NCI-H226 (cell line): ENCODE measurements at places on chromosomes 12 and 14.

- DNase-seq: peak; percentile 7
Measured at GRCh38 chr12:72203764-72204335, 68.3 kb upstream of the TRHDE start.

DNA sequence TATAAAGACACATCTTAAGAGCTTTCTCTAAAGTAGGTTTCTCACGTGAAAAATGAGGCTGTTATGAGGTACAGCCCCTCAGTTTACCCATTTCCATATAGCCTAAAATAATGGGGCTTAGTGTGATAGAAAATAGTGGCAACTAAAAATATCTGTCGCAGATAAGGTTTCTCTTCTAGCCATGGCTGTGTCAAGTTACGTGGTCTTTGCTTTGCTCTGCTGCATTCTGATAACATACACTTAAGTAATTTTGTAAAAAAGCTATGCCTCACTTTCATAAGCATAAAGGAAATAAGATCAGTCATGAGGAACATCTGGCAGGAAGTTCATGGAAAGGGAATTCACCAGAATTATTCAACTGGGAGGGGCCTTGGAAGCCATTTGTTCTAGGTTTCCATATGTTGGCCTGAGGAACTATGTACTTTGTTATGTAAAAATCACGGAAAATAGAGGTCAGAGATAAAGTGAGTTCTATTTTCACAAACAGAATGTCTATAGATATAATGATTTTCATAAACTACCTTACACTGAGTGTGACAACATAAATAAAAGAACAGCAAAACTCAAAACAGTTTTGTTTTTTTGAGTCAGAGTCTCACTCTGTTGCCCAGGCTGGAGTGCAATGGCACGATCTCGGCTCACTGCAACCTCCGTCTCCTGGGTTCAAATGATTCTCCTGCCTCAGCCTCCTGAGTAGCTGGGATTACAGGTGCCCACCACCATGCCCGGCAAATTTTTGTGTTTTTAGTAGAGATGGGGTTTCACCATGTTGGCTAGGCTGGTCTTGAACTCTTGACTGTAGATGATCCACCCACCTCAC lies 195.6 kb upstream of the KRR1 start:
- DNase-seq: peak; percentile 46

DNA sequence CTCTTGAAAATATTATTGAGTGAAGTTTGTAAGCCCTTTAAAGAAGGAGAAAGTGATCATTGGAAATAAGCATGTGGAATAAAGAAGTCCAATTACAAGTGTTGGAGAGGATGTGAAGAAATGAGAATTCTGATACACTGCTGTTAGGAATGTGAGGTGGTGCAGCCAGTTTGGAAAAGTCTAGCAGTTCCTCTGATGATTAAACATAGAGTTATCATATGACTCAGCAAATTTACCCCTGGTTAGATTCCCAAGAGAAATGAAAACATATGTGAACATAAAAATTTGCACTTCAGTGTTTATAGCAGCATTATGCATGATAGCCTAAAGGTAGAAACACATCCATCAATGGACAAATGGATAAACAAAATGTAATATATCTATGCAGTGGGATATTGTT lies 319.9 kb downstream of the AEBP2 start:
- peak; percentile 75 for DNase-seq

DNA sequence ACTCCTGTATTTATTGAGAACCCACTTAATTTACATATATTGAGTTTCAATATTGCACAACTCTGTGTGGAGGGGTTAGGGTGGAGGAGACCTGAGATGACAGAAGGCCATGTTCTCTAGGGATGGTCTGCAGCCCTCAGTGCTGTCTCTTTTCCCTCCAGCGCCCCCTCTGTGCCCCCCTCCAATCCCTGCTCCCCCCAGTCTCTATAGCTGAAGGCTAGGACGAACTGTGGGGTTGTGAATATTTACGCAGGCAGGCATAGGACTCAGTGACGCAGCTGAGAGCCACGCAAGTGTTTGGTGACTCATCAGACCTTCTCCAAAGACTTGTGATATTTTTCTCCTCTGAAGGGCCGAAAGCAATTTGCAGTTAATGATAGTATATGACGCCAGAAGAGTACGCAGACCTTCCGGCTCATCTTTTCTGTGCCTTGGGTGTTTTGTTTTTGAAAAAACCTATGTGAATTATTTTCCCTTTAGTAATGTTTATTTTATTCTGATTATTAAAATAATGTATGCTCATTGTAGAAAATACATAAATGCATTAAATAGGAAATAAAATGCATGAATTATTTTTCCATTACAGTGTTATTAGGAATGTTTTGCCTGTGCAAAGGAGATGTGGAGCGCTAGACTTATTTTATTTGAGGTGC lies 85.3 kb downstream of the SLC25A47 start:
- no peak for DNase-seq

GRCh38 chr12:21725731-21726130 lies 48.8 kb downstream of the KCNJ8 start:
- no peak for DNase-seq

- peak; percentile 41 for DNase-seq
Measured at GRCh38 chr12:52074971-52075724, 4.4 kb upstream of the SMIM41 start.

DNA sequence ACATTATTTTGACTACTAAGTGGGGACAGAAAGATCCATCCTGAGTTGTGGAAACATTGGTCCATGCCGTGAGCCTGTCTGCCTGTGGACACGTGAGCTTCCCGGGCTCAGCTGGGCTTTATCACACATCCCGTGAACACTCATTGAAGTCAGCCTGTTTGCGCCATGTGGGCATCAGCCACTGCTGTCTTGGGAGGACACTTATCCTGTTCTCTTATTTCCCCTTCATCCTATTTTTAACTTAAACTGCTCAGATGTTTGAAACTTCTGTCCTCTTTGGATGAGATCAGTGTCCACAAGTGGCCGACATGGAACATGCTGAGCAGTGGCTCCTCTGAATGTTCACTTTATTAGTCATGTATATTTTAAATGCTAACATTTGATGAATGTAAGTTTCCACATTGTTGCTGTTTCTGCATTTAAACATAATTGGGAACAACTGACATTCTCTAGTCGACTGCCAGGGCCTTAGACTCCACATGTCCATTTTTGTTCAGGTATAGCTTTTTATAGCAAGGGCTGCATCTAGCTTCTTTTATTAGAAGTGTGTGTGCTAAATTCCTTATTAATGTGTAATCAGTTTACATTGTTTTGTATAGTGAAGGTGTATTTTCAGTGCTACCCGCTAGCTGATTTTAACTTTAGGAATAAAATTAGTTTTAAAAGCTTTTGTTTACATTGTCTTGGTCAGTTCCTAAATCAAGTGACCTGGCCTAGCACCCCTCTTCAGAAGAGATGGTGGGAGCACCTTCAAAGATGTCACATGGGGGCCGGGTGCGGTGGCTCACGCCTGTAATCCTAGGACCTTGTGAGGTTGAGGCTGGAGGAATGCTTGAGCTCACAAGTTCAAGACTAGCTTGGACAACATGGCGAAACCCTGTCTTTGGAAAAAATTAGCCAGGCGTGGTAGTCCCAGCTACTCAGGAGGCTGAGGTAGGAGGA lies 24.0 kb downstream of the RNF34 start:
- DNase-seq: no peak

GRCh38 chr12:79546466-79547043 lies 144.2 kb downstream of the PAWR start:
- peak; percentile 24 for DNase-seq

DNA sequence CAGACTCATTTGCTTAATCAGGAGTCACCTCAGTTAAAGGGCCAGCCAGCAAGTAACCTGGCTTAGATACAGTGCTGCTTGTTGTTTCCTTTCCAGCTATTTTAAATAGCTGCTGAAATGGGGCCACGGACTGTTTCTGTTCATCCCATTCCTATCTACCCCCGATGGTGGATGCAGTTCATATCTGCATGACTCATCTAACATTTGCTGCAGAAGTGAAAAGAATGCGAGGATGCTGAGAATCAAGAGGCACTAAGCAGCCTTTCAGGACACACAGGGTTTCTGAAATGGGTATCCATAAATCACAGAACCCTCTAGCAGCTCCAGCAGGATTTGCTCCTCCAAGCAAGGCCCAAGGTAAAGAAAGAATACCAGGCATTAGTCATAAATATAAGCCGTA lies 60.2 kb upstream of the RTRAF start:
- no peak for DNase-seq

- DNase-seq: no peak
Measured at GRCh38 chr14:90813442-90813841, 2.8 kb downstream of the TTC7B start.

GRCh38 chr14:50397390-50398188 lies 908 bp upstream of the CDKL1 start:
- no peak for DNase-seq

- no peak for DNase-seq
Measured at GRCh38 chr14:83814896-83815295, 1715.0 kb upstream of the FLRT2 start.

DNA sequence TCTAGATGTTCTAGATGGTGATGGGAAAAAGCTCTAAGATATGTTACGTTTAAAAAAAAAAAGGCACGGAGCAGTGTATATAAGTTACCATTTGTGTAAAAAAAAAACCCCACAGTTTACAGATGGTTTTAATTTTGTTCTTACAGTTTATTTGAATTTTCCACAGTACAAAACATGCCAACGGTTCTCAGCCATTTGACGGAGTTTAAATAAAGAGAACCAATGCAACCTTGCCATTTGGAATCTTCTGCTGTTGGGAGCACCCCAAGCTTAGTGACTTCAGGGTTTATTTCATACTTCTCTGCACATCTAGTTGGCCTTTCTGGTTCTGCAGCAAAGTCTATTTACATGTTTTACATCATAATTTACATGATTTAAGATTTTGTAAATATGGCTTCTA lies 7.7 kb upstream of the HPD start:
- DNase-seq: no peak

- no peak for DNase-seq
Measured at GRCh38 chr14:102256716-102257115, 48.2 kb downstream of the MOK start.

DNA sequence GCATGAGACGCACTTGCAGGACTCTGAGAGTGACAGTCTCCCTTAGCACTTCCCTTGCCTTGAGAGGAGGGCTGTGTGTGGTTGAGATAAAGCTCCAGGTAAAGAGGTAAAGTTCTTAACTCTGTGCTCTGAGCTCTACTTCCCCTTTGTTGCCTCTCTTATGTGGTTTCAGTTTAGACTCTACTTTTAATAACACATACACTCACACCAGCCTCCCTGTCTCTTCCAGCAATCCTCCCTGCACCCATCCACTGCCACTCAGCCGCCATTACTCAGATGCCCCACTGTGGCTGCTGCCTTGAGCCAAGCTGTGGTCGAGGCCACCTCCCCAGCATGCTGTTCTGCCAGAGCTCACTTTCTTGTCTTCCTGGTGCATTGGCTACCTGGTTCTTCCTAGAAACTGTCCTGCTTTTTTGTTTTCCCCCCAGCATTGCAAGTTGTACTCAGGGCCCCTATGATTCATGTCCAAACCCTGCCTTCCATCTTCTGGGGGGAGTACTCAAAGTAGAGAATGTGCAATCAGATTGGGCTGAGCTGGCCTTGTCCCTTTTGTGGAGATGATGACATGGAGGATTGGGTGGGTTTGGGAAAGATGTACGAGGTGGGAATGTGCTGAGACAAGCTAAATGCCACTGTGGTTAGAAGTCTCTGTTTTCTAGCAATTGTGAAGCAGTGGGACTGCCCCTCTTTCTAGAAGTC lies 115.5 kb upstream of the PARP11 start:
- no peak for DNase-seq

DNA sequence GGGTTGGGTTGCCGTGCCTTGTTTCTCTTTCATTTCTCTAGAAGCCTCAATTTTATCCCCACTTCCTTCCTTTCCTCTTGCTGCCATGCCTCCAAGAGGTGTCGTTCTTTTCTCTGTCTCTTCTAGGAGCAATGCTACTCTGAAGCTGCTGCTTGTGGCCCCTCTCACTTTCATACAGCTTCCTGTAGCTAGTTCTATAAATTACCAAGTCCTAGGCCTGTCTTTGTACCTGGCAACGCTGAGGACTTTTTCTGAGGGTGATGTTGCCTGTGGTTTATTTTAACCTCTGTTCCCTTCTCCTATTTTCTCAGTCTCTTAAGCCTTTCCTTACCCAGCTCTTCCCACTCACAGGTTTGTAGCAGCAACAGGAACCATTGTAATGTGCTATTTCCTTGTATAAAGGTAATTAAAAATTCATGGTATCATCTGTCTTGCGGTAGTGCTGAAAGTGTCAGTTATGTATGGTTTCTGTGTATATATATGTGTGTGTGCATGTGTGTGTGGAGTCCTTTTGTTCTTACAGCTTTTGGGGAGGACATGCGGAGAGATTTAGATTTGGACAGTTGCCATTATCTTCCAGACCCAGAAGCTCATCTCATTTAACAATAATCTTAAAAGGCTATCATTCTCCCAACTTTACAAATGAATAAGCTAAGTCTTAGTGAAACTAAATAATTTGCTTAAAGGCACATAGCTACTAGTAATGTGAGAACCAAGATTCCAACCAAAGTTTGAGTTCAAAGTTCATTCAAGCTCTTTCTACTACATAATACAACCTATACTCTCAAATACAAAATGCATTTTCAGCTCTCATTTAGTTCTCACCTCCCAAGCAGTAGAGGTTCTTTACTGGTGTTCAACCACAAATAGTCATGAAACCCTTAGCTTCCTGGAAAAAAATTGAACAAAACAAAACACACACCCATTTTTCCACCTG lies 43.8 kb downstream of the DDHD1 start:
- DNase-seq: no peak

GRCh38 chr12:82708061-82708879 lies 21.6 kb downstream of the TMTC2 start:
- DNase-seq: no peak

- no peak for DNase-seq
Measured at GRCh38 chr12:132075714-132076553, 68.2 kb downstream of the DDX51 start.

- no peak for DNase-seq
Measured at GRCh38 chr12:41287500-41288141, 99.5 kb downstream of the PDZRN4 start.

DNA sequence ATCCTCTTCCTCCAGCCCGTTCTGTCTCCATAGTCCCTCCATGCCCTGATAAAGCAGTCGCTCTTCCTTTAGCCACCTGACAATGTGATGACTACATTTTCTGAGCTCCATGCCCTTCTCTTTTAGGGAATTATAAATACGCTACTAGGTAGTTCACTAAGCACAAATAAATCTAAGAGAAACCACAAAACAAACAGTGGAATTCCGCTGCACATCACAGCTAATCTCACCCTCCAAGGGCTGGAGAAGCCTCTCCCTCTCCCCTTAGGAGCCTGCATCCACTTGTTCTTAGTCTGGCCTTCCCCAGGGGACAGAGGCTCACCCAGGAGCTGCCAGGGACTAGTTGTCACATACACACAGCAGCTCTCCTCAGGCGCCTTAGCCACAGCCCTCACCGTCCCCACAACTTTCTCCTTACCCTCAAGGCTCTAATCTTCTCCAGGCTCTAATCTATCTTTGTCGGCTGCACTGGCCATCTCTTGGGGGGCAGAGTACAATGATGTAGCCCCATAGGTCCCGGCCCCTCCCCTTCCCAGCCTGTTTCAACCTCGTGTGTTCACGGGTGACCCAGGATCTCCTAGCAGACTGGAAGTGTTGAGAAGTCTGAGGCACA lies 55.9 kb upstream of the GPR68 start:
- no peak for DNase-seq

DNA sequence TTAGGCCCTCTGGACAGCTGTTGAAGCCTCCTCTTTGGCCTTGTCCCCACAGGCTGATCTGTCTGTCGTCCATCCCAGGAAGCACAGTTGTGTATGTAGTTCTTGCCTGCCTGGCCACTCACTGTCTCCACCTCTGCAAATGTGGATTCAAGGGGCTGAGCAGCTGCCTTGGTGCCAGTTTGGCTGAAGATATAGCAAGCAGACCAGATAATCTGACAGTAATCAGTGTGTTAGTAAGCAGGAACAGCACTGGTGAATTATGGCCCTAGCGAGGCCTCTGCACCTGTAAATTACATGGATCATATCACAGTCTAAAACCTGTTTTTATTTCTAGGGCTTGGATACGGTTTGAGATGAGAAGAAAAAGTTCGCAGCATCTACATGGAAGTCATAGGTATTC lies 282.5 kb upstream of the NOS1 start:
- DNase-seq: no peak
